Stimulated activated CD8-positive, alpha-beta memory T cell treated with anti-CD3 and anti-CD28 coated beads, Interleukin-2, amount 100 ng/mL, for 1 hour (primary cell): ENCODE measurements at places on chromosomes 3 and 15.

GRCh38 chr3:135887220-135887619 is 78.3 kb upstream of the PPP2R3A start:
- DNase-seq, result no peak

GRCh38 chr15:90270502-90271150 is 5.2 kb downstream of the NGRN start:
- no peak for DNase-seq

GRCh38 chr3:195001261-195001660 is 269.7 kb downstream of the XXYLT1 start:
- DNase-seq, result no peak

- no peak for DNase-seq
These were observed 84.0 kb downstream of the MINAR1 start for GRCh38 chr15:79516155-79516554.

GRCh38 chr3:131561511-131561910 is 58.7 kb upstream of the MRPL3 start:
- no peak for DNase-seq

DNA sequence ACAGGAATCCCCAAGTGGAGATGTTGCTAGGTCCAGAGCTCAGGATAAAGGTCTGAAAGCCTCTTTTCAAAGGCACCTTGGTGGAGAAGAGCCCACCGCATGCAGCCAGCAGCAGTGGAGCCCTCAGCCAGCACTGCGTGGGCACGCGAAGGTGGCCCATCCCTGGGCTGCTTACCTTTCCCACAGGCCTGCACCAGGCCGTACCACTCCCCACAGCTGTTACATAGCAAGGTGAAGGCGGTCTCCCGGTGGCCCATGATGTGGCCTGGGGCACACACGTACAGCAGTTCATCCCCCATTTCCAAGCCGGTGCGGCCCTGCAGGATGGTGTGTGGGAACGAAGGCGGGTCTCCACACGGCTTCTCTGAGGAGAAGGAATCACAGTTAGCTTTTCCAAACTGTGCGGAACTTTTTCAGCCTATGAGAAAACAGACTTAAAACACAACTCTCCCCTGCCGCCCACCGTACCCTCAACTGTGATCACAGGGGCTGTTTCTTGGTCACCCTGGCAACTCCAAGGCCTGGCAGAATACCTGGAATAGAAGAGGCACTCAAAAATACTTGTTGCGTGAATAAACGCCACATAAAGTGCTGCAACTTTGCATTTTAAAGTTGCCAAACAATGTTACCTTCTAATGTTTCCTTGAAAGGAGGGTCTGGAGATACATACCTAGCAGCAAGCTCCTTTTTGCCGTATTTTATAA is 43.7 kb downstream of the SUSD5 start:
- DNase-seq, result no peak

GRCh38 chr3:79910337-79910736 is 142.5 kb upstream of the ROBO1 start:
- DNase-seq, result no peak

- DNase-seq, result no peak
These were observed 5.2 kb upstream of the QRICH1 start for GRCh38 chr3:49098910-49099630.

GRCh38 chr3:73378207-73378606 is 246.5 kb downstream of the PDZRN3 start:
- no peak for DNase-seq

- DNase-seq, result no peak
These were observed 40.2 kb downstream of the ZNF148 start for GRCh38 chr3:125334675-125335560.

DNA sequence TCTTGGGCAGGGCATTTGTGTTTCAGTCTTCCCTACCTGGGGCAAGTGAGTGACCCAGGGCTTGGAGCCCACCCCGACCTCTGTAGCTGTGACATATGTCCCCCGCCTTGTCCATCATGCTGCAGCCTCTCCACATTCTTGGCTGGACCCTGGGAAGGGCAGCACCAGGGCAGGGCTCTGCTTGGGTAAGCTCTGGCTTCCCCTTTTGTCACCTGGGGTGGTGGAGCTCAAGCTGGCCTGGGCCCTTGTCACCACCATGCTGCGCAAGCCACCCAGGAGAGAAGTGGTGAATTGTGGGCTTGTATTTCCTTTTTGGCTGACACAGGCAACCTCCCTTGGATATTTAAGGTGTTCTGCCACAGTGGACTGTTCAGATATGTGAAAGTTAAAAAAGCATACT is 29.3 kb downstream of the SPSB4 start:
- DNase-seq, result no peak
